ENCODE measurements at places on chromosomes 11 and 22.

DNA sequence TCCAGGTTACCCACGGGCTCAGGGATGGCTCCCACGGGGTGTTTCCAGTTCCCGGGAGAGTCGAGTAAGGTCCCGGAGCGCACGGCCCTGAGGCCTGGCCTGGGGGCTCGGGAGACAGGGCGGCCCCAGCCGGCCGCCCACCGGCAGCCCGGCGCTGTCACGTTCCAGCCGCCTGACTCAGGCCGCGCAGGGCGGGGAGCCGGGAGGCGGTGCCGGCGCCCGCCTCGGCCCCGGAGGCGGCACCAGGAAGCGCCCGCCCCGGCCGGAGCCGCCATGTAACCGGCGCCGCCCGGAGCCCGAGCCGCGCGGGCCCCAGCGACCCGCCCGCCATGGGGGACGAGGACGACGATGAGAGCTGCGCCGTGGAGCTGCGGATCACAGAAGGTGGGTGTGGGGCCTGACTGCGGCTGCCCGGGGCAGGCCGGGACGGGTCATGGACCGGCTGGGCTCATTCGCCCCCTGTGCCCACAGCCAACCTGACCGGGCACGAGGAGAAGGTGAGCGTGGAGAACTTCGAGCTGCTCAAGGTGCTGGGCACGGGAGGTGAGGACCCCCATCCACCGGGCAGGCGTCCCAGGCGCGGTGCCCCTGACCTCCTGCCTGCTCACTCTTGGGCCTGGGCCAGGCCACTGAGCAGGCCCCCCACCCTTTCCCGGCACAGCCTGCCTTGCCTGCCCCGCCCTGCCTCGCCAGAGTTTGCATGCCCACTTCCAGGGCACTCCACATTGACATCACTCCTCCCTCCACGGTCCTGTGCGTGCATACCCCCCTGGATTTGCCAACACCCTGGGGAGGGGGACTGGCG, at the start of gene RPS6KA4:
TSS of gene RPS6KA4 (plus strand) at position 256 of the 805 bp plus-strand sequence. CDS start at position 330, 74 bp downstream.
- no peaks in the 10 kb centered on the region for H3K36me3 ChIP-seq
- no peaks in the 10 kb centered on the region for H3K27me3 ChIP-seq
- DNase-seq = peak; percentile 48
- H3K4me3 ChIP-seq = peak within 1 kb of the TSS; percentile 79

DNA sequence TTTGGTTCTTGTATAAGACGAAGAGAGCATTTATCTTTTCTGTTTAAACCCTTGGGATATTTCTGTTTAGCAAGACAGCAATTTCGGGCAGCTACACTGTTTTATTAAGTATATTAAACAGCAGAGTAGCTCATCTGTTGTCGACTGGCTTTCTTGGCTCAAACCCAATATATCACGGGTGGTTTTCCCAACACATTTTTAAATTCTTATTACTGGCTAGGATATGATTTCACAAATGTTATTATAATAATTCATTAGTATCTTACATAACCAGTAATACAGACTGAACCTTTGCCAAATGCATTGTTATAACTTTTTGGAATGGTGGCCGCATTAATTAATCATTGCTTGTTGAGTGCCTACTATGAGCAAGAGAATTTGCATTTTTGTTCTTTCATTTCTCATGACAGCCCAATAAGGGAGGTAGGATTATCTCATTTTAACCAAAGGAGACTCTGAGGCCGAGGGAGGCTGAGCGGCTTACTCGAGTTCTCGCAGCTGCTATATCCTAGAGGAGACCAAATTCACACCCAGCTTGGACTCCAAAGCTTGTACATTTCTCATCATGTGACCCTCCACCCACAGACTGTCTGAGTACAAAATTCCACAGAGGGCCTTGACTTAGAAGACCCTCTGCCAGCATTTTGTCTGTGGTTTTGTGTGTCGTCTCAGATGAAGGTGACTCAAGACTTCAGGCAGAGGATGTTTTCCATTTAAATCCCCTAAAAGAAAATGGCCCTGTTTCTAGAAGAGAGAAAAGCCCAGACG, 304.9 kb downstream of the NTM start:
- H3K27ac ChIP-seq = no peak overlapping the region
- H3K27me3 ChIP-seq = no peaks in the 10 kb centered on the region
- H3K4me1 ChIP-seq = no peaks in the 10 kb centered on the region
- no peak for DNase-seq
- no peaks in the 10 kb centered on the region for H3K36me3 ChIP-seq

DNA sequence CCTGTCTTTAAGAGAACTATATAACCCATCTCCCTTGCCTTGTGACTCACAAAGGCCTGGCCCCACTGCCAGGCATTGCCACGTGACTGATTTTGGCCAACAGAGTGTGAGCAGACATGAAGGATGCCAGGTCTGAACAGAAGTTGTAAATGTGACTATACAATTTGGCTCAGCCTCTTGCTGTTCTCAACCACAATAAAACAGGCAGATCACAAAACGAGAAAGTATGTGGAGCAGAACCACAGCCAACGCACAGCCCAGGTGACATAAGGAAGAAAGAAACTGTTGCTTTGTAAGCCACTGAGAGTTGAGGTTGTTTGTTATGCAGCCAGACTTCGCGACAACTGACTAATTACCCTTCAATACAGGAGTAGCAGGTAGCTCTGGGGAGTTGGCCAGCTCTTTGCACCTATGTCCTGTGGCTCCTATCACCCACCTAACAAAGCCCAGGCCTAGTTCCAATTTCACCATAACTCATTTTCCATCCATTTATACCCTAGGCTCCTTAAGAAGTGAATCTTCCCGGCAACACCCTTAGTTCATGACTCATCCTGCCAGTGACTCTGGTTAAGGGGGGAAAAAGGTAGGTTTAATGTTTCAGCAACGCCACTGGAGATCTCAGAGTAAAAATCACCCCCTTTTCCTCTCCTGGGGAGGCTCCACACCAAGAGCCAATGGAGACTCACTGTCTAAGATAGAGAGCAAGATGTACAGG, 53.7 kb downstream of the GALNT18 start:
- H3K27ac ChIP-seq = no peak overlapping the region
- H3K36me3 ChIP-seq = no peaks in the 10 kb centered on the region
- H3K4me1 ChIP-seq = no peaks in the 10 kb centered on the region
- no peaks in the 10 kb centered on the region for H3K27me3 ChIP-seq
- DNase-seq = no peak

DNA sequence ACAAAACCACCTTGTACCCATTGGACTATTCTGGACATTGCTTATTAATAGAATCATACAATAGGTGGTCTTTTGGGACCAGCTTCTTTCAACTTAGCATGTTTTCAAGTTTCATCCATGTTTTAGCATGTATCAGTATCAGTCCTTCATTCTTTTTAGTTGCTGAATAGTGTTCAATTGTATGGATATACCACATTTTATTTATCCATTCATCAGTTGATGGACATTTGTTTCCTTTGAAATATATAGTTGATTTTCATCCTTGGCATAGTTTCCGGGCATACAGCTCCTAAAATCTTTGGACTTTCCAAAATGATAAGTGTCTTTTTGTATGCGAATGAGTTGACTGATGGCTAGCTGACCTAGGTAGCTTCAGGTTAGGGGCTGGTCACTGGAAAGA, 12.2 kb downstream of the PPP6R3 start:
- H3K27ac ChIP-seq = no peak overlapping the region
- no peak for DNase-seq
- peaks cover 15% of the 10 kb centered on the region for H3K4me1 ChIP-seq
- H3K36me3 ChIP-seq = no peaks in the 10 kb centered on the region
- no peaks in the 10 kb centered on the region for H3K27me3 ChIP-seq
- H3K4me3 ChIP-seq = no peak overlapping the region

GRCh38 chr11:30710221-30710620, 124.1 kb upstream of the MPPED2 start:
- no peaks in the 10 kb centered on the region for H3K27me3 ChIP-seq
- DNase-seq = no peak
- no peaks in the 10 kb centered on the region for H3K4me1 ChIP-seq

DNA sequence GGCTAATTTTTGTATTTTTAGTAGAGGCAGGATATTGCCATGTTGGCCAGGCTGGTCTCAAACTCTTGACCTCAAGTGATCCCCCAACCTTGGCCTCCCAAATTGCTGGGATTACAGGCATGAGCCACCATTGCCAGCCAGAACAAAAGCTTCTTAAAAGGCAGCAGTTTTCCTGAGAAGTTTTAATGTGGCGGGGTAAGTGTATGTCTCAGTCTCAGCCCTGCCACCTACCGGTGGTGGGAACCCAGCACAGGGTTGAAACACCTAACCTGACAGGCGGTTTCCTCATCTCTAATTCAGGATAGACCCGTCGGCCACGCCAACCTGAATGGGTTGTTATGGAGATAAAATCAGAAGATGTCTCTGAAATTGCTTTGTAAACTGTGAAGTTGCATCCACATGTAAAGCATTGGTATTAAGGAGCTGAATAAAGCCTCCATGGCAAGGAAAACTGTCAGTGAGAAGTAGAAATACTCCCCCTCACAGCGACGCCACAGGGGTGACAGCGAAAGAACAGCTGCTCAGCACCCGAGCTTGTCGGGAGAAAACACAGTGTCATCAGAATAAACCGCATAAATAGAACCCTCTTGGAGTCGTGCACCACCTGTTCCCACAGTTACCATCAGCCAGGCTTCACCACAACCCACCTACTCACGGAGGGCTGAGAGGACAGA, 165.9 kb upstream of the NCAM1 start:
- peak; percentile 58 for DNase-seq
- no peaks in the 10 kb centered on the region for H3K36me3 ChIP-seq
- no peak overlapping the region for H3K27ac ChIP-seq
- H3K27me3 ChIP-seq = no peaks in the 10 kb centered on the region
- H3K4me3 ChIP-seq = no peak overlapping the region

- H3K27me3 ChIP-seq = no peaks in the 10 kb centered on the region
- H3K4me1 ChIP-seq = no peaks in the 10 kb centered on the region
- H3K27ac ChIP-seq = no peak overlapping the region
These were observed 17.8 kb upstream of the PIM3 start for GRCh38 chr22:49942565-49943404.

DNA sequence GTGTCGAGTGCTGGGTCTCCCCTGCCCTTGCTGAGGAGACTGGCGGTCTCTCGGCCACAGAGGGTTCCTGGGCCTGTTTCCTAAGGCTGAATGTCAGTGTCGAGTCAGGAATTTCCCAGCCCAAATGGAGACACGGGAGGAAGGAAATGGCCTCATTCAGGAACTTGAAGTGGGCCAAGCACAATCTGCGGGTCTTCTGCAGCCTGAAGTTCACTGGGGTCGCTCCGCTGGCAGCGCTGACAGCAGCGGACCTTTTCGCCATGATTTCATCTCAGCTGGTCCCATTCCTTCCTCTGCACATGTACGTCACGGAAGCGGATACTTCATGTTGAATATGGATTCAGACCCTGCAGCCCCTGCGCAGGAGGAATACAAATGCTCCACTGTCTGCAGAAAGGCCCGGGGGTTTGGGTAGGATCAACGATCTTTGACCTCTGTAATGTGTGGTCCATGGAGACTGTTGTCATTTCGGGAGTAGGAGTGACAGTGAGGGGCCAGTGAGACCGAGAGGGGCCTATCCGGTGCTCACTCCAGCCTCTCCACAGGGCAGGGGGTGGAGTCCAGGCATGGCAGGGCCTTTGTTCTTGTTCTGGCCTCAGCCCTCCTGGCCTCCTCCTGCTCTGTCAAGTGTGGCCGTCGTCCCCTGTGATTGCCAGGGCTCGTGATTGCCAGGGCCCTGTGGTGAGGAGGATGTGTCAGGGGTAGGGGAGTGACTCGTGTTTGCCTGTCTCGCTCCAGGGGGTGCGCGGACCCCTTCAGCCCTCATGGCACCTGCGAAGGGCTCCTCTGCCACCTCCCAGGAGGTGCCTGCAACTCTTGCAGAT, 402.3 kb downstream of the TBC1D22A start:
- DNase-seq = no peak
- H3K36me3 ChIP-seq = no peaks in the 10 kb centered on the region
- H3K27ac ChIP-seq = no peak overlapping the region

GRCh38 chr11:65188486-65188885, 6.8 kb downstream of the CAPN1 start:
- no peaks in the 10 kb centered on the region for H3K36me3 ChIP-seq
- H3K27me3 ChIP-seq = no peaks in the 10 kb centered on the region
- no peak overlapping the region for H3K27ac ChIP-seq
- no peak overlapping the region for H3K4me3 ChIP-seq

- H3K36me3 ChIP-seq = no peaks in the 10 kb centered on the region
- no peak overlapping the region for H3K4me3 ChIP-seq
- H3K4me1 ChIP-seq = no peaks in the 10 kb centered on the region
- DNase-seq = peak; percentile 13
- H3K27me3 ChIP-seq = no peaks in the 10 kb centered on the region
- H3K27ac ChIP-seq = no peak overlapping the region
These were observed 81.5 kb downstream of the FBLN1 start for GRCh38 chr22:45584121-45584570.

GRCh38 chr11:124867700-124868099, 2.5 kb downstream of the ROBO3 start:
- H3K27me3 ChIP-seq = peaks cover 61% of the 10 kb centered on the region
- DNase-seq = peak; percentile 31
- no peak overlapping the region for H3K4me3 ChIP-seq
- H3K4me1 ChIP-seq = no peaks in the 10 kb centered on the region
- H3K27ac ChIP-seq = no peak overlapping the region

GRCh38 chr22:45211435-45211834, 29.3 kb downstream of the KIAA0930 start:
- peaks cover 5% of the 10 kb centered on the region for H3K4me1 ChIP-seq
- H3K27ac ChIP-seq = peak overlapping the region; percentile 53
- peak overlapping the region; percentile 12 for H3K4me3 ChIP-seq
- H3K36me3 ChIP-seq = peaks cover 15% of the 10 kb centered on the region
- H3K27me3 ChIP-seq = no peaks in the 10 kb centered on the region

All from Peyer's patch (tissue), 4 donors.